ENCODE measurements at places on chromosomes 2 and 18.

- no peak for DNase-seq
Observed at GRCh38 chr18:51527826-51528225, 330.3 kb upstream of the MEX3C start.

DNA sequence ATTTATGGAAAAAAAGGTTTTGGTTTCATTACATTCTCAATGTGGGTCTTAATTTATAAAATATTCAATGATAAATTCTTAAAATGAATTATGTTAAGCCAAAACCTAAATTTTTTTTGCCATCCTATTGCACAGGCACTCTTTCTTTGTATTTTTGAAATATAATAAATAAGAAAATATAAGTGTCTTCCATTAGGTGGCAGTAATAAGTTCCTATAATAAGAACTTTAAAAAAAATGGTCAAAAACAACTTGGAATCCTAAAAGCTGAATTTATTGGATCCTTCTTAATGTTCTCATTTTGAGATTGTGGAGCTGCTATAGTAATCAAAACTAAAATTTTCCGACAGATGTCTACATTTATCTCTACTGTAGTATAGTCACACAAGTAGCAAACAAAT lies 5.7 kb downstream of the CALCRL start:
- DNase-seq: no peak

DNA sequence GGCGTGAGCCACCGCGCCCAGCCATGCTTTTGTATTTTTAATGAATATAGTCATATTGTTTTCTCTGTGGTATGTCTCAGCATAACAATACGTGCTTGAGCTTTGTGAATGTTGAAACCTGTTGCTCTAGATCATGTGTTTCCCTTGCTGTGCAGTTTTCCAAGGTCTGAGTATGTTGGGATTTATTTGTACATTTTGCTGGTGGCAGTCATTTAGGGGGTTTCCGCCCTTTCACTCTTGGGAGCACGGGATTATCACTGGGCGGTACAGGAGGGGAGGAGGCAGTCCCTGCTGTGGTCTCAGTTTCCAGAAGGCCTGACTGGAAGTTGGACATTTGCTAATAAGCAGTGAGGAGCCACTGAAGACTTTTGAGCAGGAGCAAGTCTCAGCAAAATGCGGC lies 24.9 kb upstream of the CATIP start:
- DNase-seq: no peak

GRCh38 chr2:212956665-212957607 lies 194.5 kb downstream of the IKZF2 start:
- no peak for DNase-seq

Measured in stimulated activated CD4-positive, alpha-beta T cell treated with anti-CD3 and anti-CD28 coated beads, Interleukin-12 subunit alpha, Interleukin-12 subunit beta, amount 100 ng/mL, for 24 hours (primary cell).